ENCODE measurements at places on chromosomes 2 and 18.
A peak's percentile ranks its signal among the peaks of the same experiment; 100 is the strongest.

DNA sequence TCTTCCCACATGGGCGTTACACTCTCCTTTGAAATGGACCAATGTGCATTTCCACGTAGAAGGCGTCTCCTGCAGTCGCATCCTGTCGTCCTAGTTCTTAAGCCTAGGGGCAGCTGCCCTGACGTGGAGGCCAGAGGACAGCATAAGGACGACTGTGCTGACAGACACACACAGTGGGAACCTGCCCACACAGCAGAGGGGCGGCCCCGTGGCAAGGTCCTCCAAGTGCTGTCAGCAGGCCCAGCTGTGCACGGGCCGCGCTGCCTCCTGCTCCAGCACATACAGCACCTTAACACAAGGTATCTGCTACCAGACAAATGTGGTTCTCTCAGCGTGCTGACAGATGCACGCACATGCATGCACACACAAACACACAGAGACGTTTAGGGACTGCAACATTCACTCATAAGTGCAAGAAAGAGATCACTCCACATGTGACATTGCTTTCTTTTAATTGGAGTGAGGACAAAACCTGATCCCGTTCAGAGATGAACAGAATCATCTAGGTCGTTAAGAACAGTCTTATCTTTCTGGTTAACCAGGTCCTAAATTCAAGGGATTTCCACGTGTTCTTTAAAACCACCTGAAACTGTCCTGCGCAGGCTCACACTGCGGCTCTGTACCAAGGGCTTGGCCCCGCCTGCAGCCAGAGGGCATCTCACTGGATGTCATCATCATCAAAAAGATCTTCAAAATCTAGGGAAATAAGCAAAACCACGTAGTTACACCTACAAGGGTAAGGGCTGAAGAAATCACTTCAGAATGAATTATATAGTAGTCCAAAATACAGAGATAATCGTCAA is 5.5 kb downstream of the COPS9 start:
- DNase-seq, result no peak

DNA sequence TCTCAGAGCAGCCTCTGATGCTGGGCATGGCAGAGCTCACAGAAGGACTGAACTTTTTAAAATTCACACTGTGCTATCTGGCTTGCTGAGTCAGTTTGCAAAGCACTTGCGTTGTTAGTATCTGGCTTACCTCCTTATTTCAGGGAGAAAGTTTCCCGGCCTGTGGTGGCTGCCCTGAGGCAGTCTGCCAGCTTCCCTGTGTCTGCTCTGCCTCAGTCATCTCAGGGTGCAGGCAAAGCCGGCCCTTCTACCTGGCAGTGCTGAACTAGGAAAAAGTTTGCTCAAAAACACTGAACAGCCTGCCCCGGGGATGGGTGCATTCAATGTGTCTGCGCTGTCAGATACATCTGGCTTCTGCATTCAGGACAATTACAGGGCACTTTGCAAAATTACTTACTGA is 90.2 kb upstream of the UXS1 start:
- DNase-seq, result no peak

DNA sequence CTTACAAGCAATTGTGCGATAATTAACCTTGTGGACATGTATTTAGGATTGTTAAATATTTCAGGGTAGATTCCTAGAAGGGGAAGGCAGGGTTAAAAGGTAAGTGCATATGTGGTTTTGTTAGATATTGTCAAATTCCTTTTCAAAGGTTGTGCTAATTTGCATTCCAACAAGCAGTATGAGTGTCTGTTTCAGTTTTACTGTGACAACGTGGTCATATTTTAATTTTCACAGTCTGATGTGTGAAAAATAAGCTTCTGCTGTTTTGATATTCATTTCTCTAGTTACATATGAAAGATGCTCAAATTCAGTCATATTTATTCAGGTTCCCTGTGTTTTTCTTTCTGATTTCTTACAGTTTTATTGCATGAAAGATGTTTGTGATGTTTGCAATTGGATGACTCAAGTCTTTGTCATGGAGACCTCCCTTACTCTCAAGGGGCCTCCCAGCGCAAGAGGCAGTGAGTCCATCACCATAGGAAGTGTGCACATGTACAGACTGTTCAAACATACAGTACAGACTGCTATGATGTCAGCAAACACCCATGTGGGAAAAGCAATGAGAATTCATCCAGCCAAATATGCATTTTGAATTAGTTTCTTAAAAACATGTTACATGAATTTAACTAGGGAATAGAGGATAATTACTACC is 310.8 kb downstream of the GALR1 start:
- no peak for DNase-seq

DNA sequence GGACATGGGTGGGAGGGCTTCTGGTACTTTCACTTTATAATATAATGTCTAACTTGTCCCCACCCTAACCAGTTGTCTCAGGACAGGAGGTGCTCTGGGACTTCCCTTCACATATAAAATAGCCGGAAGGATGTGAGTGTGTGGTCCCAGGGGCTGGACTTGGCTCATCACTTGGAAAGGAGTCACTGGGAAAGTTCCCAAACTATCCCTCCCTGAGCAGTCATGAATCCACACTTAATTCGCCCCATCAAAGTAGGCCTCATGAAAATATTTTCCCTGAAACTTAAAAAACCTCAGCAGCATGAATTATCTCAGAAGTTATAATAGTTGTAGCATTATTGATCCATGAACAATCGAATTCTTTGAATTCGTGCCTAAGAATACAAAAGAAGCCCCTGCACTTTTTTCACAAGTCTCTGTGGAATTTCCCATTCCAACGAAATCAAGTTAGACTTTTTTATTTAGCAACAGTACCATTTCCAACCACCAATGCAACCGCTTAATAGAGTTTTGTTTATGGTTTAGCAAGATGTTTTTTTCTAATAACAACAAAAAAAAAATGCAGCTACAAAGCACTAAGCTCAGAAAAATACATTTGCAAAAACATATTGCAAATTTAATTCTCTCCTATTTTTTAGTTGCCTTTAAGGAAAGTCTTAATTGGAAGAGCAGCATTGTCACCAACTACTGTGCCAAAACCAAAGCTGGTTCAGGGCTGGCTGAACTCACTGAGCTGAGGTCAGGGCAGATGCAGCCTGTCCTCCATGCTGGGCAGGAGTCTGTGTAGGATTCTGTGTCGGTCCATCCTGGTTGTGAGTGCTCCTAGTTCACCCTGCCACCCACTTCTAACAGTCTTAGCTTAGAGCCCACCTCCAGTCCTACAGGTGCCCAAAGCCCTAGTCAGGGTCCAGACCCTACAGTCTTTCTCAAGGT is 68.8 kb upstream of the SPTBN1 start:
- DNase-seq, result no peak

GRCh38 chr18:10519999-10520935 is 5.6 kb upstream of the NAPG start:
- DNase-seq, result peak; percentile 13

- no peak for DNase-seq
Measured at GRCh38 chr18:24937639-24938275, 414.2 kb downstream of the ZNF521 start.

DNA sequence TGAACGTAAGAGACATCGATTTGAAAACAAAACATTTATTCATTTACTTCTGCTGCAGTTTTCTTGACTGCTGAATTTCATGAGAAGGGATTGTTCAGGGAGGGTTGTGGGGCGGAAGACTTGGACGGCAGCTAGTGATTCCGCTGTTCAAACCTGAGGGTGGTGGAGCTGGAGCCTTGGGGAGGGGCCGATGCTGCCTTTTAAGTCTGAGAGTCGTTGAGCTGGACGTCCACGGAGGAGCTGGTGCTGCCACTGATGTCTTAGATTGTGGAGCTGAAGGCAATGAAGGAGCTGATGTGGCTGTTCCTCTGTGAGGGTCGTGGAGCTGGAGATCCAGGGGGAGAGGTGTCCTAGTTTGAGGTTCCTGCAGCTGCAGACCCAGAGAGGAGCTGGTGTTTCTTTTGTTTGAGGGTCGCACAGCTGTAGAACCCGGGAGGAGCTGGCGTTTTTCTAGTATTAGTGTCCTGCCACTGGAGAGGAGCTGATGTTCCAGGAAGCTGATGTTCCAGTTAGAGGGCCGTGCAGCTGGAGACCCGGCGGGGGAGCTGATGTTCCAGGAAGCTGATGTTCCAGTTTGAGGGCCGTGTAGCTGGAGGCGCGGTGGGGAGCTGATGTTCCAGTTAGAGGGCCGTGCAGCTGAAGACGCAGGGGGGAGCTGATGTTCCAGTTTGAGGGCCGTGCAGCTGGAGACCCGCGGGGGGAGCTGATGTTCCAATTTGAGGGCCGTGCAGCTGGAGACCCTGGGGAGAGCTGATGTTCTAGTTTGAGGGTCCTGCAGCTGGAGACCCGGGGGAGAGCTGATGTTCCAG is 150.9 kb downstream of the RTP5 start:
- no peak for DNase-seq

DNA sequence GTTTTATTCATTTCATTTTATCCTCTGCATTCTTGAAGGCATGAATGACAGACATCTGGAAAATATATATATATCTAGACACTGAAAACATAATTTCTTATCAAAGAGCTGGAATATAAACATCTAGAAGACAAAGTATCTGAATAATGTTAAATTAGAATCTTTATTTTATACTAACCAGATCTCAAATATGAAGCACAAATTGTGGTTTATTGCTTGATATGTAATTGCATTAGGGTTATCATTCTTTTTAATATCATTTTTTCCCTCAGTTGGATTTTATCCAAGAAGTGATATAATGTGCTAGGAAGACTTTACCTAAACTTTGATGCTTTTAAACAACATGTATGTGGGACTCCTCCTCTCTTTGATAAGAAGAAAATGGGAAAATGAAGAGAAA is 331.2 kb downstream of the ARHGAP15 start:
- DNase-seq, result no peak

DNA sequence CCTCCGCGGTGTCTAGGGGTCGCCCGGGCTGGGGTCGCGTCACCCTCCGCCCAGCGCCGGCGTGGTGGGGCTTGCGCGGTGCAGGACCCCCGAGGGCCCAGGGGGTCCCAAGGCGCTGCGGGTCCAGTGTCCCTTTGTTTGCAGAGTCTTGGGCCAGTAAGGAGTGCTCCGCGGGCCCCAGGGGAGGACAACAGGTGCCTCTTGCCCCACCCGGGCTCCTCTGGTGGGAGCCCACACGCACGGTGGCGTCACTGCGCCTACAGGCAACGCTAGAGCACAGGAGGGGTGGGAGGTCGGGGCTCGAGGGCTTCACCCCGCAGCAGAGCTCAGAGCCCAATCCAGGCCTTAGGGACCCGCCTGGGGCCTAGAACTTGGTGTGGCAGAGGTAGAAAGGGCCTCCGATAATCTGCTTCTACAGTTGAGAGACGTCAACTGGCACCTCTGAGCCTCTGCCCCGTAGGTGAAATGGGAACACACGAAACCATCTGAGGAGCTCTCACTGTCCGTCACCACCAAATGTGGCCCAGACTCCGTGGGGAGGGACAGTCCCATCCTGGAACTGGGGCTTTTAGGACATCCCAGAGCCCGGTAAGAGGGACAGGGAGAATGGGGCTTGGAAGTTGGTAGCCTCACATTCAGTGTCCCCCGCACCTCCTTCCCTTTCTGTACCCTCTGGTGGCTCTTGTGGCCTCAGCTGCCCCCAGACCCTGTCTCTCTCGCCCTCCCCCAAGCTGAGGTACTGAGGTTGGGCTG is 1.4 kb downstream of the ARID5A start:
- DNase-seq, result no peak

DNA sequence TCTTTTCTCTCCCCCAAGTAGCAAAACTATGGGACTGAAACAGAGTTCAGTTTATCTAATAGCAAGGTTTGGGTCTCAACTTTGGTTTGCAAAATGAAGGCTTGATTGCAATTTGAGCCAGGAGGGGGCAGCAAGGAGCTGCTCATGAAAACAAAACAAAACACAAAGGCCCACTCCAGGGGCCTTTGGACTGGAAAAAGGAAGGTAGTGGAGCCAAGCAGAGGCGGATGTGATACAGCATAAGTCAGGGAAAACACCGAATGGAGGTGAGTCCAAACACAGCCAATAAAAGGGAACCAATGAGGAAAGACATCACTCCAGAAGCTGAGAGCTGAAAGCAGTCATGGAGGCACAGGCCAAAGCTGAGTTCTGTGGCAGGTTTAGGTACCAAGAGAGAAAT is 799.7 kb upstream of the ACVR2A start:
- DNase-seq, result no peak

- no peak for DNase-seq
Measured at GRCh38 chr18:318791-319291, 51.0 kb upstream of the THOC1 start.

GRCh38 chr2:96344011-96344410 is 8.4 kb downstream of the NCAPH start:
- DNase-seq, result no peak

- no peak for DNase-seq
Measured at GRCh38 chr2:68176657-68177056, 19.0 kb downstream of the PNO1 start.

DNA sequence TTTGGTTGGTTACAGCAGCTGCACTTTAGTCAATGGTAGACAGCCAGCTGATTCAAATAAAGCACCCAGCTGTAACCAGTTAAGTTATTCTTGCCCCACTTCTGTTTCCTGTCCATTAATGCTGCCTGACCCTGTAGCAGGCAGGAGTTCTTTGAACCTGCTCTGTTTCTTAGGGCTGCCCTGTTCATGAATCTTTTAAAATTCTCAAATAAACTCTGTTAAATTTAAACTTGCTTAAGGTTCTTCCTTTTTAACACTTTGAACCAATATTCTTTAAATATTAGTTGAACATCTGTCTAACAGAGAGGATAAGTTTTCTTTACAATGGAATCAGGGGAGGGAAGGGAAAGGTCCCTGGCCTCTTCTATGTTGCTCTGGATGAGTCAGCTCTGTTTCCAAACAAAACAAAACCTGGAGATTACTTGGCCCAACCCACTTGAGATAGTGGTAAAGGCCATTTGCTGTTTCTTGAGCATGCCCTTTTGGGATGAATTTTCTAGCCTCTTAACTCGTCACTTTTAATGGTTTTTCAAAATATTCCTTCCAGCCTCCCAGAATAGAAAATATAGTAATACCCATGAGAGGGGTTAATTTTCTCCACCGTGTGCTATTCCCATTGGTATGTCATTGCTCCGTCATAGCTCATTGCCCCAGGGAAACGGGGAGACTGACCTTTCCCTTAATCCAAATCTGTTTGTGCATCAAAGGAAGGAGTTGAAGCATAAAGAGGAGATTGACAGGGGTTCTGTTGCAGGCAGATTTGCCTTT is 112.1 kb upstream of the FHL2 start:
- DNase-seq, result no peak

DNA sequence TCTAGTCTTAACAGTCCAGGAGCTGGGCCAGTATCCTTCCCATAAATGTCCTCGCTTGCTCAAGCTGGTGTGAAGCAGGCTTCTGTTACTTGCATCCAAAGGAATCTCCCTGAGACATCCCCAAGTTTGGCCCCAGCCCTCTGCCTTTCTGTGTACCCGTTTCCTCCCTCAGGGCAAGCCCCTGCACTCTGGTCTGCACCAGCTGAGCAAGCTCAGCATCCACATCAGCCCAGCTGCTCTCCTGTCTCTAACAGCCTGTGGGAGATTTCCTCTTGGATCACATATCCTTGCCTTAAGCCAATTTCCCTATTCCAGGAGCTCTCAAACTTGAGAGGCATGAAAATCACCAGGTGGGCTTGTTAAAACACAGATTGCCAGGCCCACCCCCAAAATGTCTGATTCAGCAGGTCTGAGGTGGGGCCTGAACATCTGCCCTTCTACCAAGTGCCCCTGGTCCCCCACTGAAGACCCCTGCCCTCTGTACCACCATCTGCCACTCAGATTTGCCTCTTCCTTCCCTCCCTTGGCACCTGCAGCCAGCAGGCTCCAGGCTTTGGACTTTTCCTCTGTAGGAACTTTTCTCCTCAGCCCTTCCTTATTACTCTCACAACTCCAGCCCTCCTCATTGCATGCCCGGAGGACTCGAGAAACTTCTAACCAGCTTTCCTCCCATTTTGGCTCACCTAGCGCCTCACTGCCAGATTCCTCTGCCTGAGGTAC is 32.1 kb downstream of the REEP1 start:
- DNase-seq, result no peak

GRCh38 chr2:14560716-14561115 is 71.8 kb upstream of the LRATD1 start:
- DNase-seq, result no peak

Data from stimulated activated CD8-positive, alpha-beta memory T cell treated with anti-CD3 and anti-CD28 coated beads, Interleukin-4, amount 100 ng/mL, for 1 hour (primary cell).